ENCODE measurements at places on chromosomes 3 and 15.

GRCh38 chr3:9201266-9201665 lies 48.2 kb downstream of the SRGAP3 start:
- DNase-seq: no peak

DNA sequence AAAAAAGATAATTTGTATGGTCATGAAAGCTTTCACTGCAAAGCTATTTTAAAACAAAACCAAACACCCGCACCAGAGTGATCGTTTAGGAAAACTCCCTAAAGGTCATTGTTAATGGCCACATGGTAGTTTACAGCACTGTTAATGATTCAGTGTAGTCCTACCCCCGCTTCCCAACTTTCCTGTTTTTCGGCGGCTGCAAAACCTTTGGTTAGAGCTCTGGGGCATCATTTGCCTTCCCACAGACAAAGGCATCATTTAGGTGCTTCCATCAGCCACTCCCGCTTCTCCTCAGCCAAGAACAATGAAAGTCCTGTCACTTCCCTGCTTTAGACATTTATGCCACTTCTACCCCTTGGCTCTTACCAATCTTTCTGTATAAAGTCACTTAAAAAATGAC lies 10.6 kb downstream of the MELTF start:
- DNase-seq: no peak

DNA sequence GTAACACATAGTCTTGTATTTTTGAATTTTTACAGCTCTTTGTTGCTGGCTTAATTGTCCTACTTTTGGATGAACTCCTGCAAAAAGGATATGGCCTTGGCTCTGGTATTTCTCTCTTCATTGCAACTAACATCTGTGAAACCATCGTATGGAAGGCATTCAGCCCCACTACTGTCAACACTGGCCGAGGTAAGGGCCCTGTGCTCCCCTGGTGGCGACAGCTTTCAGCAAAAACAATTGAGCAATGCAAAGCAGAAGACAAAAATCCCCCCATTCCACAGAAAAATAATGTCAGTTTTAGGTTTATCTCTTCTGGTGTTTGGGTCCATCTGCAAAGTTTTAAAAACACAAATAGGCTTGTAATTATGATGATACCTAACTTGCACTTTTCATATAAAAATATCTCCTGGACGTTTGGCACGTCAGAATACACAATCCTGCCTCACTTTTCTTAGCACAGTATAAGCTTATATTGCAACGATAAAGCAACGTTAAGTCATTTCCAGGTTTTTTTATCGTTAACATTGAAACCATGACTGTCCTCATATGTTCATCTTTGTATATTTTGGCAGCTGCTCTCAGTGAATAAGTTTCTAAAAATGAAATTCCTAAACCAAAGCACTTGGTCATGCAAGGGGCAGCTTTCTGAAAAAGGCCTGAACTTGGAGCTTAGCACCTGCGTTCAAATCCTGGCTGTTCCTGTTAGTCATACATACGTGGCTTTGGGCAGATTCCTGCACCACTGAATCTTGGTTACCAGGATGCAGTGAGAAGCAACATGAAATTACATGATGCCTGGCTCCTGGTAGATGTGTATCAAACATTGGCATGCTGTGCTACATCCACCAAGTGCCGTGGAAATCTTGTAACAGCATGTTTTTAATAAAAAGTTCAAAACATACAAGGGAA lies 8.5 kb downstream of the SEC61A1 start:
- no peak for DNase-seq

GRCh38 chr3:117278424-117279190 lies 569.0 kb downstream of the TUSC7 start:
- DNase-seq: no peak

- DNase-seq: no peak
These were observed 66.8 kb upstream of the PXYLP1 start for GRCh38 chr3:141164852-141165251.

Data from suppressor macrophage (primary cell).